CMK (cell line): ENCODE measurements at places on chromosomes 12 and 14.

GRCh38 chr12:53424626-53425514, 1.2 kb downstream of the AMHR2 start:
- peak; percentile 45 for DNase-seq

DNA sequence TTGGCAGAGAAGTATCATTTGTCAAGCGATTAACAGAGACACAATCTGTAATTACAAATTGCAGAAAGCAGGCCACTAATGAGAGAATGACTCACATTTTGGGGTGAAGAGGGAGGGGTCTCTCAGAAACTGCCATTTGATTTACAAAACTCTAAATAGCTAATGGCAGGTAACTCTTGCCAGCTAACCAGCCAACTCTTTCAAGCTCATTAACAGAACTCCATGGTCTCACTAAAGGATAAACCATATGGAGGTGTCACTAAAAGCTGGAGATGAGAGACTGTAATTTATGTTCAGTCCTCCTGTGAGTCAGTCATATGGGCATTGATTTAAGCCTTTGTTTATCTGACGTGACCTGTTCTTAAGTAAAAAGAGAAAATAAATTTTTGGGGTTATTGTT, 336.4 kb downstream of the FOXG1 start:
- no peak for DNase-seq

DNA sequence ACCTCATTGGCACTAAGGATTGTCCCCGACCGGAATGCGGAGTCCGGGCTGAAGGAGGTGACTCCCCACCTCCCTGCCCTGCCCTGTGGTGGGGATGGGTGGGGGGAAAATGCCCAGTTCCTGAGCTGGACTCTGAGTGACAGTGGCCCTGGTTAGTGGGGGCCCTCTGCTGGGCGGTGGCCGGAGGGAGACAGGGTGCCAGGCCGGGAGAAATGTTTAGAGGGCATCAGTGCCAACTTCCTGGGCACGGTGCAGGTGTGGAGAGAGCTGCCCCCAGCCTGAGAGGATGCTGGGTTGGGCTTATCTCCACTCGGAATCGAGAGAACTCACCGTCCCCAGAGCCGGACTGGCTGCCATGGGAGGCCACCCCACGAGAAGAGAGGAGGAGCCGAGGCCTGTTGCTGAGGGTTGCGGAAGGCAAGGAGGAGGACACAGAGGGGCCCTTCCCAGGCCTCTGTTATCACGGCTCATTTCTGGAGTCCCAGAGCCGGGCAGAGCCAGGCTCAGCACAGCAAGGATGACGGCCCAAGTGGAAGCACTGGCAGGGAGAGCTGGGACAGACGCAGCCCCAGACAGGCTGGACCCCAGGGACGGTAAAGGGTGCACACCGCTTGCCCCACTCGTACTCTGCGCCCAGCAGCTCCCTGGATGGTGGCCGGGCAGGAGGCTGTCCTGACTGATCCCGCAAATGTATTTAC, 156.7 kb downstream of the KIF26A start:
- no peak for DNase-seq

DNA sequence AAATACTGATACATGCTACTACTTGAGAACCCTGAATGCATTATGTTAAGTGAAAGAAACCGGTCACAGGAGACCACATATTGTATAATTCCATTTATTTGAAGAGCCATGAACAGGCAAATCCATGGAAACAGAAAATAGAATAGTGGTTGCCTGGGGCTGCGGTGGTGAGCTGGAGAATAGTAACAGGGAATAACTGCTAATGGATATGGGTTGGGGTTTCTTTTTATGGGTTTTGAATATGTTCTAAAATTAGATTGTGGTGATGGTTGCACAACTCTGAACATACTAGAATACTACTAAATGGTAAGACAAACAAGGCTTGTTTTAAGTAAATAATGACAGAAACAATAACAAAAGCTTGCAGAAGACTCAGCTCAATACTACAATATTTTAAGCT, 293.0 kb downstream of the BTG1 start:
- DNase-seq, result no peak

- DNase-seq, result no peak
Measured at GRCh38 chr14:61512026-61512834, 183.1 kb upstream of the HIF1A start.

DNA sequence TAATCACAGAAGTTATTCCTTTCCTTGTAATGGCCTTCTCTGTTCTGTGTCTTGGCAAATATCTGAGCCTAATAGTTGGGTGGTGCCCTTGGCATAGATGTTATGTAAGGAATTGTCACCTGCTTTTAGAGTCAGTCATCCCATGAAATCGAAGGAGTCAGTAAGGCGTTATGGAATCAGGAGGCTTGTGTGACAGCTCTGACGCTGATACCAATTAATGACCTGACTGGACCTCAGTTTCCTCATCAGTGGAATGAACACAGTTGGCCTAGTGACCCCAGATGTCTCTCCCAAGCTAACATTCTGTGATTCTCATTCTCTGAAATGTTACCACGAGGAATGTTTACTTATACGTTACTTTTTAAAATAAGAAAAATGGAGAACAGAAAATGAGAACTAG, 32.1 kb downstream of the TXNRD1 start:
- DNase-seq, result no peak

DNA sequence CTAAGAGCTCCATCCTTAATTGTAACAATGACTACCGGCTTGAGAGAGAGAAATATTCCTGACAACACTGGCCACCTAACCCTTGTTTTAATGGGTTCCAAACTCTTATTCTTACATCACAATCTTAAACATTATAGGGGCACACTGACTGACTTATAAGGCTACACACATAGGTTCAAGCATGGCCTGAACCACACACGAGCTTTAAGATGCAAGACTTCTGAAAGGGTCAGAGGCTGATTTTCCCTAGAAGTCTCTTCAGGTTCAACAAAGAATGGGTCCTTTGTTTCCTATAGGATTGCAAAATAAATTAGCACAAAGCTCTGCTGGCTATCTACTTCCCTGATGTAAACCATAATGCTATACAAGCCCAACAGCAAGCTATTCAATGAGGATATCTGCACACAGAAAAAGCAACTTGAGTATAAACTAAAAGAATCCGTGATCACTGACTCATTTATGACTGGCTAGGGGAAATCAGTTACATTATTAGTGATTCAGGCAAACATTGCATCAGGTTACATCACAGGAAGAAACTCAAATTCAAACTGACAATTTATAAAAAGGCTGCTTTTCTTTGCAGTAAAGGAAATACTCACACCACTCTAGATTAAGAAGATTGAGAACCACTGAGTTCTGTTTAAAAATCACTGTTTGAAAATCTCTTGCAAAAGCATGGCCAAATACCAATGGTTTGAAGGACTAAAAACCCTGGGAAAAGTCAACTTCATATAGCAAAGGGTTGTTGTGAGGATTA, 8.5 kb downstream of the BTG1 start:
- DNase-seq, result no peak

DNA sequence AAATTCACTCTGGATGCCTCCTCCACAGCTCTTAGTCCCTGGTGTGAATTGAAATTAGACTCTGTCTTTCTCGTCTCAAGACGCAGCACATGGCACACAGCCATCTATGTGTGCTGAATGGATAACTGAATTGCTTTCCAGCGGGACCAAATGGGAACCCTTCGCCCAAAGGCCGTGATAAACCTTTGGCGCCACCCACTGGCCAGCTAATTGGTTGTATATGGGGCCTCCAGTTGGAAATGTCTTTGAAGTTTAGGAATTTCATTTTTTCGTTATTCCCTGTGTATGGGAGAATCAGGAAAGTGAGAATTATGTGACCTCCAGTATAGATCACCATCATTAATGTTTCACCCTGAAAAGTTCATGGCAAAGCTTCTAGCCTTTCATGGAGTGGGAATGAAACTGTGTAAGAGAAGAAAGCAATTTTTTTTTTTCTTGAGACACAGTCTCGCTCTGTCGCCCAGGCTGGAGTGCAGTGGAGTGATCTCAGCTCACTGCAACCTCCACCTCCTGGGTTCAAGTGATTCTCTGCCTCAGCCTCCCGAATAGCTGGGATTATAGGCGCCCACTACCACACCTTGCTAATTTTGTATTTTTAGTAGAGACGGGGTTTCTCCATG, 9.8 kb upstream of the HSP90AA1 start:
- no peak for DNase-seq

DNA sequence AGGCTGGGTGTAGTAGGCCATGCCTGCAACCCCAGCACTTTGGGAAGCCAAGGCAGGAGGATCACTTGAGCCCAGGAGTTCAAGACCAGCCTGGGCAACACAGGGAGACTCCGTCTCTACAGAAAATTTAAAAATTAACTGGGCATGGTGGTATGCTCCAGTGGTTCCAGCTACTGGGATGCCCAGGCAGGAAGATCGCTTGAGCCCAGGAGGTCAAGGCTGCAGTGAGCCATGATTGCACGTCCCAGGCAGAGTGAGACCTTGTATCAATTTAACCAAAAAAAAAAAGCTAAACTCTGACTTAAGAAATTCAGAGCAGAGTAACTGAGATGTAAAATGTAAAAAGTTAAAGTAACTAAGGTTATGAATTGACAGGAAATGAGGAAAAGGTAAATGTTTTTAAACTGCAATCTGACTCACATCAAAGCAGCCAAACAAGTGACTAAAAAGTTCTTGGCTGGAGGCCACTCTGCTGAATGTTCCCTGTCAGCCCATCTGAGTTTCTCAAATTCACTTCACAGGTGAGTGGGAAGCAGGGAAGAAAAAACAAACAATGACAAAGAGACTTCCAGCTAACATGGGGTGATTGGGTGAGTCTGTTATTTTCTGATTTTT, 21.3 kb downstream of the PRKD1 start:
- DNase-seq, result no peak

DNA sequence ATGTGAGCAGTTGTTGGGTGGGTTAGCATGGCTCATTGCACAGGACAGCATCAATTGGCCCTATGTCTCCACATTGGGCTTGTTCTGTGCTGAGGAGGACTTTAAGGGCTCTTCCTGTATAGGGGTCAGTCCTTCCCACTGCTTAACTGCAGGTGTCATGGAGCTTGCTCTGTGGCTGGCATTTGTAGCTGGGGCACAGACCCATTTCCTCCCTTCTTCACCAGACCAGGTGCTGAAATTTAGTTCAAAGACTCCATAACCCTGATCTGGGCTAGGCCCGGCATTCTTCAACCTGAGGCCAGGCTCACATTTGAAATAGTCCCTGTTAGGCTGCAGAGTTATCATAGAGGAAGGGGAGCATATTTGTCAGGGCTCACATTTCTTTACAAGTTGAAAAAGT, 12.8 kb downstream of the CHST11 start:
- DNase-seq, result no peak

DNA sequence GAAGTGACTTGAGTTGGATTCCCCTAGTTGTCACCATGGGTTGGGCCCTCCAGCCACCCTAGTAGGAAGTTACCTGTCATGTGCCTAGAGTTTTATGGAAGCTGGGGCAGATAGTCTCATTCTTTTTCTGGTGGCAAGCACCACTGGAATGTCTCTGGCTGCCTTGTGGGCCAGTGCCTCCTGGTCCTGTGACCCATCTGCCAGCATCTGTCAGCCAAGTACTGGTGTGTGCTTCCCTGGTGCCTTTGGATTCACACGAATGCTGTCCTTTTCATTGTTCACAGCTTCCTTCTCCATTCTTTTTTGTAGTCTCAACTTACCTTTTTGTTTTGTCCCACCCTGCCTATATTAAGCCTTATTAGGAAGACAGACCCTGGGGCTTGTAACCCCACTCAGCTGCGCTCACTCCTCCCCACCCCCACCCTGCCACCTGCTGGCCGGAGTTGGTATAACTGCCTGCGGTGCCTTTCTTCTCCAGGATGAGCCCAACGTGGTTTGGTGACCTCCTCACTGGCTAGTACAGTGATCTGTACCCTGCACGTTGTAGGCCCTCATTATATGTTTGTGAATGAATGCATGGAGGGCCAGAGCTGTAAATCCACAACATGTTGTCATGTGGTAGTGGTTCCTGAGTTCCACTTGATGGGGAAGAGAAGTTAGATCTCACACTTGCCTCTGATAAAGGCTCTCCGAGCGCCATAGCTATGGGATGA, 125.7 kb downstream of the TSPAN9 start:
- DNase-seq, result peak; percentile 37

DNA sequence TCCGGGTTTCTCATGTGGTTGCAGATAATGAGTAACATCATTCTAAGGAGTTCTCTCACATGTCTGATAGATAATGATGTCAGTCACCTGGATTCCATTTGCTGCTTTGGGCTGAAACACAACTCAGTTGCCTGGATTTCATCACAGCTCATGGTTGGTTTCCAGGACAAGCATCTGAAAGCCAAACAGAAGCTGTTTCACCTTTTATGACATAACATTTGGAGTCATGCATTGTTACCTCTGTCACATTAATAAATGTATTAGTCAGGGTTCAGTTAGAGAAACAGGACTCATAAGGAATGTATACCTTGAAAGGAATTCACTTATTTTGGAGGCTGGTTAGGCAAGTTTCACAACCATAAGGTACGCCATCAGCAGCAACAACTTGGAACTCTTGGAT, 251.9 kb upstream of the ATXN7L3B start:
- DNase-seq, result no peak

DNA sequence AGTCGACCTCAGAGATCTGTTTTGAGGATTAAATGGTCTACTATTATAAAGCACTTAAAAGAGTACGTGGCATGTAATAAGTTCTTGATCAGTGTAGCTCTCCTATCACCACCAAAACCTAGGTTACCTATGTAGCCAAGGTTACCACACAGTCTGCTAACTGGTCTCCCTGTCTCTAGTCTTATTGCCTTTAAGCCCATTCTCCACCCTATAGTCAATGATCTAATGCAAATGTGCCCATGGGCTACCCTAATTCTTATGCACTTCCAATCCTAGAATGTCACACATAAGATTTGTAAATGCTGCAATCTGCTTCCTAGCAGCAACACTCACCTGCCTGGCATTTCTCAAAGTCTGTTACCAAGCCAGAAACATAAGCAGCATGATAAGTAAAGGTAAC, 44.9 kb downstream of the C2CD5 start:
- DNase-seq, result no peak
